ENCODE measurements at places on chromosomes 7 and 10. TPM values are rescaled to one million over a fixed set of nuclear protein-coding genes. Genes with fewer than 3 reads are reported as not detected.

GRCh38 chr10:78215645-78216044, 182.0 kb downstream of the RPS24 start:
- DNase-seq = peak; percentile 83

Gene TUBAL3
- 0.36 TPM for total RNA-seq

Gene ANXA11
- total RNA-seq = 390 TPM

DNA sequence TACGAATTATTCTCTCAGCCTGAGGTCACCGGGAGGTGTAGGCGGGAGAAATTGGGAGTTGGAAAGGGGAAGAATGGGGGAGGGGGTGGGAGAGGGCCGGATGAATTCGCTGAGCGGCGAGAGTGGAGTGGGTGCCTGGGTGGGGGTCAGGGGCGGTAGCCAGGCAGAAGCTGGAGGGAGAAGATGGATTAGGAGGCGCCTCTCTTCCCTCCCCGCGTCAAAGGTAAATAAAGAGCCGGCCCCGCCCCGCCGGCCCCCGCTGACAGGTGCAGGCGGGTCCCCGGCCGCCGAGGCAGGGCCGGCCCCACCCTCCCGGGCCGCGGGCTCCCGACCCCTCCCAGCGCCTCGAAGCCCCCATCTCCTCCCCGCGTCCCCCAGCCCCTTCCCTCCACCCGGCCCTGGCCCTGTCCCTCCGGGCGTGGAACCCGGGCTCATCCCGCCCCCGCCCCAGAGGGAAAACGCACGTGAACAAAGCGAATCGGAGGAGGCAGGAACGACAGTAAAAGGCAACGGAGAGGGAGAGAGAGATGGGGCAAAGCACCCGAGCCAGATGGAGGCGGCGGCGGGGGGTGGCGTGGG, 872 bp downstream of the FAM131B start:
- no peak for DNase-seq

All from left ventricle myocardium inferior (tissue), 1 donor.